ENCODE measurements at places on chromosomes 7 and 10. TPM values are rescaled to one million over a fixed set of nuclear protein-coding genes. Genes with fewer than 3 reads are reported as not detected.

SYCE1 gene
- 0.37 TPM for total RNA-seq

EPDR1 gene
- 1.7 TPM for total RNA-seq

GNAT3 gene
- total RNA-seq, result not detected

GRCh38 chr7:67754651-67755050 lies 758.0 kb downstream of the TYW1 start:
- DNase-seq, result no peak

DNA sequence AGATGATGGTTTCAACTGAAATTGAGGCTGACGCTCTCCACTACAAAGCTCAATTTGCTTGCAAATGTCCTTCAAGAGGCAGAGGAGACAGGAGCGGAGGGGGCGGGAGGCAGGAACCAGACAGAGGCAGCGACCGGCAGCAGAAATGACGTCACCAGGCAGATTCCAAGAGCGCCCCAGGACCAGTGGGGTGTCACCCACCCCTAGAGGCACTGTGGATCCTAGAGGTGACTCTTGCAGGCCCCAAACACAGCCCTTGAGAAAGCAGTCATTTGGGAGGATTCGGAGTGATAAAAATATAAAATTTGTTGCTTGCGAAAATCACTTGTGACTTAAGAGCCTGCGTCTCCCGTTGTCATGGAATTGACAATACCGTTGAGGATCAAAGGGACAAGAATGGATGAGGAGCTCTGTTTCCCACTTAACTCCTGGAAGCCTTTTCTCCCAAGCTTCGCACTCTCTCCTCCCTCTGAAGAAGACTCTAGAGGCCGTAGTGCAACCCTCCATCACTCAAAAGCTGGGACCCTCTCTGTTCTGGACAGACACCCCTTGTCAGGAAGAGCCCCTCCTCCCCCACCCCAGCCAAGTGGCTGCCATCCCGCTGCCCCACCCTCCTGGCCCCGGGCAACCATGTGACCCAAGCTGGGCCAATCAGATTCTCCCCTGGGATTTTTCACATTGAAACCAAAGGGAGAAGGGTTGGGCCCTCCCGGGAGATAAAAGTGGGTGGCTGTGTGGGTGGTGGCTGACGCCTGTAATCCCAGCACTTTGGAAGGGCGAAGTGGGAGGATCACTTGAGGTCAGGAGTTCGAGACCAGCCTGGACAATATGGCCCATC lies 16.3 kb upstream of the SLC29A4 start:
- DNase-seq, result no peak

DNA sequence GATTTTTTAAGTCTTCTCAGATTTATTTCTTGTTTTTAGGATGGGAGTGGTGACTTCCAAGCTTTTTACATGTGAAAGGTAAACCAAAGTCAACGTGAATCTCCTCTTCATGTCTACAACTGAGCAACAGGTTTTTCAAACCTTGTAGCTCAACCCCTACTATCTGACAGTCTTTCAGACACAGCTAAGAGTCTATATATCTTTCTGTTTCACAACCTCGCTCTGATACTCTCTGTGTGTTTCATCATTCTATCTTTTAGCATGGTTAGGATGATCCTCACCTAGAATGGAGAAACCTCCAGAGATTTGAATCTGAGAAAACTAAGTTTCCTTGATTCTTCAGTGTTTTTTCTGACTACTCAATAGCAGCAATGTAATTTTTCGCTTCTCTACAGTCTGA lies 96.1 kb downstream of the EPDR1 start:
- no peak for DNase-seq
